T47D (cell line): ENCODE measurements at places on chromosomes 2 and 18.

DNA sequence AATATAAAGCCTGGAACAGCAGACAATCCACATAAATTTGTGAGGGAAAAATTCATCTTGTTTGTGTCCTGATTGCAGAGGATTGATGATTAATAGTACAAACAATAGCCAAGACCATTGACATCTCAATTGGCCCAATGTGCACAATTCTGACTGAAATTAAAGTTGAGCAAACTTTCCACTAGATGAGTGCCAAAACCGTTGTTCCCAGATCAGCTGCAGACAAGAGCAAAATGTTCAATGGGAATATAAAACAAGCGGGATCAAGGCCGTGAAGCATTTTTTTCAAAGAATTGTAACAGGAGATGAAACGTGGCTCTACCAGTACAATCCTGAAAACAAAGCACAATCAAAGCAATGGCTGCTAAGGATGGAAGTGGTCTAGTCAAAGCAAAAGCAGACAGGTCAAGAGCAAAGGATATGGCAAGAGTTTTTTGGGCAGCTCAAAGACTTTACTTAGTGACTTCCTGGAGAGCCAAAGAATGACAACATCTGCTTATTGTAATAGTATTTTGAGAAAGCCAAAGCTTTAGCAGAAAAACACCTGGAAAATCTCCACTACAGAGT, 55.9 kb upstream of the KIF5C start:
- no peak for DNase-seq

DNA sequence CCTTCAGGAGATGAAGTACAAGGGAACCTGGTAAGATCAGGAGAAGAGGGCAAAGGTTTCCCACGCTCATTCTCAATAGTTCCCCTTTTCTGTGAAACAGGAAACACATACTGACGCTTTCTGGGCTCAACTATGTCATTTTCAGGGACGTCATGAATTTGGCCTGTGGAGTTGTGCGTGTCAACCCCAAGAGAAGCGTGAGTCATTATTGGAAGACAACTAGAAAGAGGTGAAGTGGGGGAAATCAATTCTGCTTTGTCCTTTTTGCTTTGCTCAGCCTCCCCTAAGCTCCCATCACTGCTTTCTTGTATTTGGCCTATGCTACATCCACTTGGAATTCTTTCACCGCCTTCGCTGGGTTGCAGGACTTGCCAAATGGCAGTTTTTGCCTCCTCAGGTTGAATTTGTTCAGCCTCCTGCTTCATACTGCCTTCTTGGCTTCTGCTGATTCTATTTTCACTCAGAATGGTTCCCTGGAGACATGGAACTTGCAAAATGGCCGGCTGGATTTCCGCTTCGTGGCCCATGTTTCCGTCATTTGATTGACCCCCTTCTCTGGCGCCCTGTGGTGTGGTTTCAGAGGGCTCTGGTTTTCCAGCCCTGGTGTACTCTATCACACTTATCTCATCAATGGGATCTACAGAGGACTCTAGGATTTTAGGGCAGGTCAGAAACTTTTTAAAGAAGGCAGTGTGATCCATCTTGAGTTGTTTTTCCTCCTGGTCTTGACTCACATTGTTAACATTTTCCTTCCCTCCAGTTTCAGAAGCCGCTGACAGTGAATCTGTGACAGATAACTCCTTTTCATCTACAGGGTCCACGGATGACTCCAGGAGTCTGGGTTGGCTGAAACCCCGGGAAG, 93.3 kb downstream of the ALPK2 start:
- DNase-seq: no peak

GRCh38 chr18:75782204-75782603, 354.7 kb upstream of the SMIM21 start:
- no peak for DNase-seq

DNA sequence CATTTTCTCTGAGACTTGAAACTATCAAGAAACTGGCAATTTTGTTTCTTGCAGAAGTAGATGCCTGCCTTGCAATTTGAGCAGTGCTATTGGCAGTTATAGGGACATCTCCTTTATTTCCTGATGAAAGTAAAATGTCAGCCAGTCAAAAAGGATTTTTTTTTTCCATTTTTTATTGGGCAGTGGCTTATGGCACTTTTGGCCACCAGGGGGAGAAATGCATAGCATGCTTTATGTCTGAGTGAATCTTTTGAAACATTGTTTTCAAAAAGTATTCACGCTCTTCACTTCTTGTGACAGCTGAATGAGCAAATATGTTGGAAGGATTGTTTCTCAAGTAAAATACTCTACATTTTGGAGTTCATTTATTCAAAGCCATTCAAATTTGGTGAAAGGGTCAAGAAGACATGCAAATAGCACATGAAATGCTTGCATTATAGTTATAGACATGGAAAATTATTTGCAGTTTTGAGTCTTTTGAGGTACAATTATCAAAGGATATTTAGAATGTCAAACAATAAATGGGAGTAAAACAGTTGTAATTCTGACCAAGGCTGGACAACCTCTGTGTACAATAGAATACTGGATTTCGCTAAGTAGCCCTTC, 491.0 kb downstream of the CDH2 start:
- peak; percentile 6 for DNase-seq

DNA sequence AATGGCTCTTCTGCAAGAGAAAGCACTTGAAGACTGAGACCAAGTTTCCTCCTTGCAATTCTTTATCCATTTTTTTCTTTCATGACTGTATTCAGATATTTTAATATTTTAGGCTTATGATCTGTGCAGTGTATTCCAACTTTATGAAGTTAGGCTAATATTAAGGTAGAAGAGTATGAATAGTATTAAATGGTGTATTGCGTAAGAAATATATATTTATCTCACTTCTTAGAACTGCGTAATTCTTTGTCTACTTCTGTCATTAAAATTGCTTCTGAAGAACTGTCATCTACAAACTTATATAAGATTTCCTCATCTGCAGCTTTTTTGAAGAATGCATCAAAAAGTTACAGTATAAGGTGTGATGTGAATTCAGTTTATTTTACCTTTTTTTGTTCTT, 183.2 kb downstream of the DLGAP1 start:
- DNase-seq: no peak

DNA sequence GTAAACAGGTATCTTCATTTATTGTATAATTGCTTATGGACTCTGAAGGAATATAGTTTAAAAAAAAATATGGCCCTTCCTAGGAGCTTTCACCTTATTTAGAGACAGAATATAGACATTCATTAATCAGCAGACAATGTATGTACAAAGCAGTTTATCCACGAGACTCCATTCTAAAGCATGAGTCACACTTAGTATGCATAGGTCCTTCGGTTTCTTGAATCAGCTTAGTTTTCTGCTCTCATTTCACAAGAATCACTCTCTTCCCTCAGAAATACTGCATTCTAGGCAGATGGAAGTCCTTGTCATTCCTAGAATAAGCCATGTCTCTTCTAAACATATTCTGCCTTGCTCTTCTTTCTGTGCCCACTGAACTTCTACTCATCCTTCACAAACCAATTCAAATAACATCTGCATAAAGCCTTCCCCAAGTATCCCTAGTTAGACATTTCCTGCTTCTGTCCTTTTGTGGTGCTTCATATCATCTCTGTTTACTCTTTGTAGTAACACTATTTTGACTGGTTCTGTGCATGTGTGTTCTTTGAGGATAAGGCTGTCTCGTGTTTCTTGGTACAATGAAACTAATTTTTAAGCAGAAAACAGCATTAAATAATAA, 84.5 kb downstream of the PTRHD1 start:
- no peak for DNase-seq

- no peak for DNase-seq
Observed at GRCh38 chr2:84031312-84032050, 427.6 kb downstream of the SUCLG1 start.

GRCh38 chr2:168114619-168115018, 132.8 kb downstream of the STK39 start:
- no peak for DNase-seq

DNA sequence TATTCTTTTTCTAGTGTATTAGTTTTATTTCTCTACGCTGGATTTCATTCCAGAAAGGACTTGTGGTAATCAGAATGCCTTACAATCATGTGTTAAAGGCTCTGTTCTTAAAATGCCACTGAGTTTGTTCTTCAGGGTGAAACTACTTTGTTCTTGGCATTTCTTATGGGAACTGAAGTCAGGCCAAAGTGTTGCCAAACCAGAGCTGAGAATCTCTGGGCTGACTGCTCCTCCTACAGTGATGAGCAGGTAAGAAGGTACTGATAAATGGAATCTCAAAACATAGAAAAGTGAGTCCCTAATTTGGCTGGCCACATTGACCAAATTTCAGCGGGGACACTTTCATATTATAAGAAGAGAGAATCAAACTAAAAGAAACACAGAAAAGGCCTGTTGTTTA, 55.1 kb upstream of the ZNF397 start:
- no peak for DNase-seq

- DNase-seq: no peak
Observed at GRCh38 chr2:137178951-137179377, 413.6 kb downstream of the THSD7B start.

GRCh38 chr2:16661526-16661925, 4.1 kb downstream of the CYRIA start:
- DNase-seq: peak; percentile 52

- no peak for DNase-seq
Observed at GRCh38 chr2:1685078-1685956, 59.0 kb downstream of the PXDN start.

GRCh38 chr2:169755083-169755870, 21.6 kb downstream of the KLHL23 start:
- DNase-seq: no peak
